ENCODE measurements at places on chromosomes 7 and 10.

- DNase-seq = no peak
Observed at GRCh38 chr7:114759347-114760062, 162.4 kb upstream of the MDFIC start.

- no peak for DNase-seq
Observed at GRCh38 chr10:130960531-130960930, 351.0 kb downstream of the TCERG1L start.

DNA sequence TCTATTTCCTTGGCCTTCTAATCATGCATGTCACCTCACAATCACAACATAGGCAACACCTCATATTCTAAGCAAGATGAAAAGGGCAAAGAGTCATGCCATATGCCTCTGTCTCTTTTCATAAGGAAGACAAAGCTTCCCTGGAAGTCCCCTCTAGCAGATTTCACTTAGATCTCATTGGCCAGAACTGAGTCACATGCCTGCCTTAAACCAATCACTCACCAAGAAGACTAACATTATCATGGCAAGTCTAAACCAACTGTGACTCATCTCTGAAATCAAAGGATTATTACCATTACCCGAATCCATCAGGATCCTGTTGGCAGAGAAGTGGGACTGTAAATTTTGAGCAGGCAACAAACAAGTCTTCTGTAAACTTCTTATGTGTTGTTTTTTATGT lies 27.8 kb downstream of the CAV1 start:
- no peak for DNase-seq

GRCh38 chr7:38858259-38858884 lies 50.6 kb downstream of the VPS41 start:
- DNase-seq = no peak

DNA sequence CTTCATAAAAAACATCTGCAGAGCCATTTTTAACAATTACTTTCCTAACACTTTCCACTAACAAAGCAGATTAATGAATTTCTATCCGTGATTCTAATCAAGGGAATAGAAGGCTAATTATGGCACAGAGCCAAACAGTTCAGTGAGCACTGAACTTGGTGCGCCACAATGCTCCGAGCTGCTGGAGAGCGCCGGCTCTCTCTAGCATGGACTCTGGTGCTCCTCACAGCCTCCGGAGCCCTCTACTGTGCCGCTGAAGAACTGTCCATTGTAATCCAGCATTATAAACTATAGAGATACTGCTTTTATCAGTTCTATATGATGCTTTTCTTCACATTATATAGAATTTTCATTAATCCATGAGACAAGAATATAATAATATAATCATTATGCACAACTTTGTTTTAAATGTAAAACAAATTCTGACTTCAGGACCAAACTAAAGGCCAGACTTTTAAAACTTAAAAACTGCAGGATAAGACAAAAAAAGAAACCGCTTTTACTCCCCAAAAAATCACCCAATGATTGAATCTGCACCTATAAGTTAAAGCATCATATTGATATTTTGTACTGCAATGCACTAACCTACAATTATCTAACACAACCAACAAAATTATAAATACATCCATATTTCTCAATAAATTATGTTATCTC lies 123.6 kb downstream of the RNF32 start:
- no peak for DNase-seq

DNA sequence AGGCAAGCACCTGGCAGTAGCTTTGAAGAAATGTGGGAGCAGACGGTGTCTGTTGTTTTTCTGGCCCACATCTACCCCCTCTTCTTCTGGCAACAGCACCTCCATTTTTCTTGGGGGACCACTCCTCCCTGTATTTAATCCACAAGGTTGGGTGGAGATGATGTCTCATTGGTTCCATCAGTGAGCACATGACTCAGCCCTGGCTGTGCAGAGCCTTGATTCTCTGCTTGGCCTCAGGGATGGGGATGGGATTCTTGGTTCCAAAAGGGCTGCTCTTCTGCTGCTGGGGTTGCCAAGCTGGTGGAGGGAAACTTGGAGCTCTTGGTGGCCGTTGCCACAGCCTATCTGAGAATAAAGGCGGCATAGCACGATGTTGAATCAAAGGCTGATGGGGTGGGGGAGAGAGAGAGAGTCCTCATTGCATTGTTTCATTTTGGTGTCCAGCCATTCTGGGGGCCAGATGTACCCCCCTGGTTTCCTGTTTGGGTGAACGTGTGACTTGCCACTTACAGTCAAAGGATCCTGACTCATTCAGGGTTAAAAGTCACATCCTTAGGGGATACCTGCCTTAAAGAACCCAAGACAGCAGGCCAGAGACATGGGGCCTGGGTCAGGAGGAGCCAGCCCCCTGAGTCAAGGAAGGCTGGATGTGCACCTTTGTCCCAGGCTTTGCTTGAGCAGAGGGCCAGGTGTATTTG lies 25.9 kb downstream of the GRK5 start:
- no peak for DNase-seq

DNA sequence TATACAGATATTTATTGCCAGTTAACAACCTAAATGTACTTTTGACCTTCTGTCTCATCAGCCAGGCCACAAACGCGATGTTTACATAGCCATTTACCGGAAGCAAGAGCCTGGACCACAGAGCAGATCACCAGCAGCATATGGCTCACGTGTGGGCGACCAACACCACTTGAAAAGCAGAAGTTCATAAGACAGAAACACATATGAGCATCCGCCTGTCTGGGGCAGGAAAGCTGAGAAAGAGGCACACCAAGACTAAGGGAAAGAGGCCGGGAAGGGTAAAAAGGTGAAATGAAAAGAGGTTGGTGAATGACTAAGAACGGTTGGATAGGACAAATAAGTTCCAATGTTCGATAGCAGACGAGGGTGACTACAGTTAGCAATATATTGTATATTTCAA lies 1.3 kb downstream of the ABCB1 start:
- DNase-seq = peak; percentile 50

DNA sequence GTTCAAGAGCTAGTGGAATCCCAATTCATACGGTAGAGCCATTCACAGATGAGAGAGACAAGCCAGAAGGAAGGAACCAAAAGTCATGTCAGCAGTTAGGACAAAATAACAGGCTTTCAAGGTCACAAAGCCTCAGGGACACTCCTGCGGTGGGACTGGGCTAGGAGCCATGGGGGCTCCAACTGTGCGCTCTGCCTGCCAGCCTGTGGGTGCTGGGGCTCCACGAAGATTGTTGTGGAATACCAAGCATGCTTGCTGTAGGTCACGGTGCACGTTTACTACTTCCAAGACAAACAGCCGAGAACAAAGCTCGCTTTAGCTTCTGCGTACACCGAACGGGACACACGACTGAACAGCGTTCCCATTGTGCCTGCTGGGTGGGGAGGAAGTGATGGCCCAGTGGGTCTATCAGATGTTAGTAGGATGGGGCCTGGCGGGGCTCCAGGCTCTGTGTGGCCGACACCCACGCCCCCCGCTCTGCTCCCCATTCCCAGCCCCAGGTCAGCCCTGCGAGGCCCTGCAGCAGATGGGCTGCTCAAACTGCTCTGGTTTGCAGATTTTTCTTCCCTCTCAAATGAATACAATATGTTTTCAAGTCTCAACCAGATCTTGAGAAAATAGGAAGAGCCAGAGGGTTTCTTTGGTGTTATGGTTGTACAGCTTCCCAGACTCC lies 158.9 kb downstream of the EGFR start:
- DNase-seq = no peak

DNA sequence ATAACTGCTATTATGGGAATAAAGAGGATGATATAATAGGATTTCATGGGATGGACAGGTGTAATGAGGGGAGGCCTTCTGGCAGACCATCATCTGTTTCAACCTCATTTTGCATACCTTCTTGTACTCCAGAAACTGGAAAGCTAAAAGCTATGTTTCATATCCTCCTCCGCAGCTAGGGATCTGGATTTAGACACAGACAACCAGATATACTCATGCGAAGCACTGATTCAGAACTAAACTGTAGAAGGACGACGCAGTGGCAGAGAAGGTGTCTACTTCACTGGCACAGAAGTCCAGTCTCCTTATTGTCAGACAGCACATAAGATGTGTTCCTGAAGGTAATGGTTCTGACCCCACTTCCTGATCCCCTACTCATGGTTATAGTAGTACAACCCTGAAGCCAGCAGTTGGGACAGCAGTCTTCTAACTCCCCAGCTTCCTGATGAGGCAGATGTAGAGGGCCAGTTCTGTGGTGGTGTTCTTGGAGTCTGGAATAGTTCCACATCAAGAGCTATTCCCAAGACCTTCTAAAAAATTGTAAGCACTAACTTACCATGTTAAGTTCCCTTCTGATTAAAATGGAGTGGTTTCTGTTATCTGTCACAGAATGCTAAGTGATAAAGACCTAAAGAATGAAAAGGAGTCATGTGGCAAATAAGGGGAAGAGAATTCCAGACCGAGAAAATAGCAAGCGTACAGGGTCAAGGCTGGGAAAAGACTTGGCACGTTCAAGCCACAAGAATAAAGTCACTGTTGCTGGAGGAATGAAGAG lies 550.3 kb downstream of the GRM8 start:
- DNase-seq = no peak

DNA sequence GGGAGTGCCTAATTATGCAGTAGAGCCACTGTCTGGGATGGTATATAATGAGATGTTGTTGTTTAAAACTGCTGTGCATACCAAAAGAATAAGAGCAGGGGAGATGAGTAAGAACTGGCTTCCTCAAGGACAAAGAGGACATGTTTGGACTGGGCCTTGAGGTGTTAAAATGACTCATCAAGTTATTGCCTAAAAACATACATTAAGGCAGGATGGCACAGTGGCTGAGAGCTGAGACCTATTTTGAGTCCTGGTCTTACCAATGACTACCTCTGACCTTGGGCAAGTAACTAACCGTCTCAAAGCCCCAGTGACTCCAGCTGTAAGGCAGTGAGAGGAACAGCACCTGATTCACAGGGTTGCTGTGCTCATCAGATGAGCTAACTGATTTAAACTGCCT lies 71.1 kb downstream of the CFAP58 start:
- no peak for DNase-seq

DNA sequence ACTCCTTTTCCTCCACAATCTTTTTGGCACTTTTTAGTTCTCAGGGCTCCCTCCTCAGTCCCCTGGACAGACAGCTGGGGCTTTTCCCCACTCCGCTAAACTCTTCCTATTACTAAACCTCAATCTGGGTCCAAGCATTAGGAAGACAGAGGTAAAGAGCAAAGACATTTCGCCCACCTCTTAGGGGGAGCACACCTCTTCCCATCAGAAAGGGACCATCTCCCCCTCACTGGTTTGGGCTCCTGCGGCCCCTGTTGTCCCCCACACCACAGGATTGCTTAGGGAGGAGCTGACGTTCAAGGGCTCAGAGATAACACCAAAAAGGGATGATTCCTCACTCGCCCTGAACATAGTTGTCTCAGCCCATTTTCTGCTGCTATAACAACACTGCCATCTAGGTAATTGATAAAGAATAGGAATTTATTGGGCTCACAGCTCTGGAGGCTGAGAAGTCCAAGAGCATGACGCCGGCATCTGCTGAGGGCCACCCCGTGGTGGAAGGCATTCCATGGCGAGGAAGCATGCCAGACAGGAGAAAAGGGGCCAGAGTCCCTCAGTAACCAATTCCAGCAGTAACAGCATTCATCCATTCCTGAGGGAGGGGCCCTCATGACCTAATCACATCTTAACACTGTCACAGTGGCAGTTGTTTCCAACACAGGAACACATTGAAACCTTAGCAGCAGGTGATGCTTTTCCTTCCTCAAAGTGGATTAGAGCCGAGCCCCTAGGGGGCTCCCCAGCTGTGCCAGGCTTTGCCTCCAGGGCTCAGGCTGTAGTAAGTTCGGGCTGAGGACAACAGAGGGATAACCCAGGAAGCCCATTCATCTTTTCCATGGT lies 209.6 kb downstream of the EBF3 start:
- no peak for DNase-seq

DNA sequence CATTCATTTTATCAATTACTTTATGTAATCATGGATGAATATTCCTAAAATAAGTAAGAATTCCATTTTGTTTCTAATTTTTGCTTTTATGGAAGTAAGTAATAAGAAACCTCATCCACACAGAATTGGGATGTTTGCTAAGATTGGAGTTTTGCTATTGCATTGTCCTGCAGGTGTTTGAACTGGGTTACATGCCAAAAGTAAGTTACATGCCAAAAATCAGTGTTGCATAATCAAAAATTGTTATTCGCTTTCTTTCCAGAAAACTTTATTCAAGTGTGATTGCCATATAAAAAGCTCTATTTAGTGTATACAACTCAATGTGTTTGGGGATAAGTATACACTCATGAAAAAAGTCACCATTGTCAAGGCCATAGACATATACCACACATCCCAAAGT lies 346.7 kb upstream of the PLXDC2 start:
- no peak for DNase-seq

DNA sequence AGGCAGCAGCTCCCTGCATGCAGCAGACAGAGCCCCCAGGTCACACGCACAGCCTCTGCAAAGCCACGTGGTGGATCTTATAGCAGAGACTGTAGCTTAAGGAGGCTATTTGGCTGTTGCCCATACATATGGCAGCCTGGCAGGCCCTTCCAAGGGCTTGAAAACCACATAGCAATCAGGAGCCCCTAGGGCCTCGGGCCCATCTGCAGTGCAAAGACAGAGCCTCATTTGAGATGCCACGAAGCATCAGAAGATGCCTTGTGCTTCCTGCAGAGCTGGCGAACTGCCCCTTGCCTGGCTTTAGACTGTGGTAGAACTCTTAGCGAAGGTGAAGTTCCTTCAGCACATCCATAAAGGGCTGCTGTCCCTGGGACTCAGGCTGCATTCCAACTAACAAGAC lies 309.9 kb downstream of the GRID1 start:
- no peak for DNase-seq

DNA sequence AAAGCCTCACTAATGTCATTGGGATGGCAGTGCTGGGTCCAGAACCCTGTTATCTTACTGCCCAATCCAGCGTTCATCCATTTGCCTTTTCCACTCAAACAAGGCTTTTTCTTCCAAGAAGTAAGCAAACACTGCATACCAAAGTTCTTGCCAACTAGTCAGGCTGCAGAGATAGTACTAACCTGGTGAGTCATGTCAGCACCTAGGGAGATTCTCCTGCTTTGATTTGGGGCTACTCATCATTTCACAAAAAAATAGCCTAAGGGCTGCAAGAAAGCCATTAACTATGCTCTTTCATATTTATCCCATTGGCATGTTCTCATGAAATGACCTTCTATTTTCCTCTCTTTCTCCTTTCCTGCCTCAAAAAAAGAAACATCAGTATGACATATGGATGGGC lies 142.6 kb downstream of the TWIST1 start:
- DNase-seq = no peak

GRCh38 chr7:31997423-31997822 lies 72.8 kb downstream of the PDE1C start:
- no peak for DNase-seq

DNA sequence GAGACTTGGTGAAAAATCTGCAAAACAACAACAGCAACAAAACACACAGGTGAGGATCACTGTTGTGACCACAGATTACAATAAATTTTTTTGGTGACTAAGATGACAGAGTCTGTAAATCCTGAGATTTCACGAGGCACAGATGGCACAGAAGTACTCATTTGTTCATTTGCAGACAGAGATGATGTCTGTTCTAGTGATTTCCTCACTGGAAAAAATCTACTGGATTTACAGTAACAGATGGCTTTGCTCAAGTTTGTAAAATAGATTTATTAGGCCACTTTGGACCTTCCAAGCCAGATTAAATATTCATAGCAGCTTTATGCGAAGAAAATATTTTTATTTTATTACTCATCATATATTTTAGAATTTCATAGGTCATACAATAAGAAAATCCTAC lies 113.5 kb upstream of the IL6 start:
- no peak for DNase-seq

- no peak for DNase-seq
Observed at GRCh38 chr7:39896840-39897239, 53.2 kb upstream of the CDK13 start.

GRCh38 chr7:87852306-87852705 lies 23.9 kb downstream of the SLC25A40 start:
- DNase-seq = no peak
